ENCODE measurements at places on chromosomes 1 and 21.

DNA sequence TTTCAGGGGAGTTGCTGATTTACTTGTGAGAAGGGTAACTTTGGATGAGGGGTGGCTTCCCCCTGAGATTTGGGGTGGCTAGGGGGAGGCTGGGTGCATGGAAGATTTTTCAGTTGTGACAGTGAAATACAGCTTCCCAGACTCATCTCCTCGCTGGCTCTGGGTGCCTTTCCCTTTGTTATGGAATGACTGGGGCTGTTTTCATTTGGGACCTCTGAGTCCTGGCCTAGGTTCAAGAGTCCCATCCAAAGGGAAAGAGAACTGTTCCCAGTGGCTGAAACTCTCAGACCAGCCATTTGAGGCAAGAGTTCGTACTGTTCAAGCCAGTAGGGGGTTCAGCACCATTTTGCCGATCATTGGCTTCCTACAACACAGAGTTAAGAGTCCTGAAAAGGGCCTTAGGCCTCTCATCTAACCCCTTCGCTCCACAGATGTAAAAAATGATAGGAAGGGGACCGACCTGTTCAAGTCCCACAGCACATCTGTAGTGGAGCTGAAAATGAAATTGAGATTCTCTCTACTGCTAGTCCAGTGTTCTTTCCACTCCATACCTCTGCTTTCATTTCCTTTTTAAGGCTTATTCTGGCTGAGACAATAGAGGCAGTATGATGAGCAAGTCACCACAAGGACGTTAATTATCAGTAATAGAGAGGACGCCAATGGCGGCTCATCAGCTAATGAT is 958 bp downstream of the DDR2 start:
- DNase-seq, result peak; percentile 37

- no peak for DNase-seq
Measured at GRCh38 chr1:208113011-208113410, 131.2 kb downstream of the PLXNA2 start.

- no peak for DNase-seq
Measured at GRCh38 chr1:243658594-243659105, 191.4 kb downstream of the AKT3 start.

DNA sequence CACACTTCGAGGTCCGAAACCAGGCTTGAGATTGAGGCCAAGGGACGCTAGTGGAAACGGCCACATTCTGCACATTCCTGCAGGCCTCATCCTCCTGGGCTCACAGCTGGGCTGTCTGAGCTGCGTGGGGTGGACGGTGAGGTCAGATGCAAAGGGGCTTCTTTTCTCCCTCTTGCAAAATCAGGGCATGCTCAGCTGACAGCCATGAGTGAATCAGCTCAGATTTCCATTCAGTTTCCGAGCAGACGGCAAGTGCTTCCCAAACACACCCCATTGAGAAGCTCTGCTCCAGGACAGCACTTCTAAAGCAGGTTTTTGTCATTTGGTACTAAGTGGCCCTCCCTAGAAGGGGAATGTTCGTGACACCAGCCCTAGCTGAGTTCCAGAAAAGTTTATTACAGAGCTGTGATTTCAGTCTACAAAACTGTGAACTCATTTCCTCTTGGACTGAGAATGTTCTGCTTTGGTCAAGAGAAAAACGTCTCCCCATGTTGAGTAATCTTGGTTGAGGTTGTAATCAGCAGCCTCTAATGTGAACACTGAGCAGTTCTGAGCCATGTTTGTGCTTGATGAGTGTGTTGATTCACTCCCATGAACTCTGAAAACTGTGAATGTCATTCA is 10.0 kb downstream of the PDPN start:
- DNase-seq, result peak; percentile 96

DNA sequence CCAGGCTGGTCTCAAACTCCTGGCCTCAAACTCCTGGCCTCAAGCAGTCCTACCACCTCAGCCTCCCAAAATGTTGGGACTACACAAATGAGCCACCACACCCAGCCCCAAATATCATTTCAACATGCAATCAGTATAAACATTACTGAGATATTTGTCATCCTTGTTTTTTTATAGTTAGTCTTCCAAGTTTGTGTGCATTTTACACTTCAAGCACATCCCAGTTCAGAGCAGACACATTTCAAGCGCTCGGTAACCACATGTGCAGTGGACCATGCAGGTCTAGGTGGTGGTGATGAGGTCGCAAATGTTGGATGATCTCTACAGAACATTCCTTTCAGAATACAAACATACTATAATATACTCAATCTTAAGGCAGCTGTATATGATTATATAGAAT is 23.8 kb upstream of the APP start:
- DNase-seq, result no peak

GRCh38 chr1:180912211-180912800 is 391 bp upstream of the KIAA1614 start:
- DNase-seq, result peak; percentile 60

- no peak for DNase-seq
Measured at GRCh38 chr1:9161963-9162362, 33.1 kb upstream of the GPR157 start.

- no peak for DNase-seq
Measured at GRCh38 chr1:6097117-6097595, 51.5 kb downstream of the KCNAB2 start.

GRCh38 chr1:175419684-175420517 is 227.3 kb upstream of the KIAA0040 start:
- DNase-seq, result no peak

- DNase-seq, result no peak
Measured at GRCh38 chr1:86184426-86184825, 27.9 kb upstream of the COL24A1 start.

- no peak for DNase-seq
Measured at GRCh38 chr1:51329443-51330325, 678 bp downstream of the TTC39A start.

GRCh38 chr1:168645721-168646120 is 69.3 kb downstream of the XCL1 start:
- no peak for DNase-seq

- peak; percentile 28 for DNase-seq
Measured at GRCh38 chr1:234400773-234401172, 27.5 kb downstream of the COA6 start.

DNA sequence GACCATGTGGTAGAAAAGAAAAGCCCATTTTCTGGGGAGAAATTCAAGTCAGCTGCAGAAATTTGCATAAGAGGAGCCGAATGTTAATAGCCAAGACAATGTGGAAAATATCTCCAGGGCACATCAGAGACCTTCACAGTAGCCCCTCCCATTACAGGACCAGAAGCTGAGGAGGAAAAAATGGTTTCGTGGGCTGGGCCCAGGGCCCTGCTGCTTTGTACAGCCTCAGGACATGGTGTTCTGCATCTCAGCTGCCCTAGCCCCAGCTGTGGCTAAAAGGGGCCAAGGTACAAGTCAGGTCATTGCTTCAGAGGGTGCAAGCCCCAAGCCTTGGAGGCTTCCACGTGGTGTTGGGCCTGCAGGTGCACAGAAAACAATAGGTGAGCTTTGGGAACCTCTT is 108.3 kb downstream of the DMRTB1 start:
- DNase-seq, result no peak

- peak; percentile 47 for DNase-seq
Measured at GRCh38 chr1:234564035-234565029, 45.6 kb downstream of the IRF2BP2 start.

- no peak for DNase-seq
Measured at GRCh38 chr1:207130252-207131036, 26.4 kb downstream of the C4BPA start.

DNA sequence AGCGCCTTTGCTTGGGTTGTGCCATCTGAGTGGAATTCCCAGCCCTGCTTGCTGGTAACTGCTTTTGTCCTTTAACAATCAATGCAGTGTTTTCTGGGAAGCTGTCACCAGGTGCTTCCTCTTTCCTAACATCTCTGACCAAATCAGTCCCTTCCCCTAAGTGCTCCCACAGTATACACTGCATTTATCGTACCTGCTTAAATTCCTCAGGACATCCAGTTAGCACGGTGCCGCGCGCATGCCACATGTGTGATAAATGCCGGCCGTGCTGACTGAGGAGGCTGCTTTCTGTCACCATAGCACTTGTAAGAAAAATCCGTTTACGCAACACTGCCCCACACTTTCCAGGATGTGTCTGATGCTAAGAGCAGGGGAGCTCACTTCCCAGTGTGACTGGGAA is 115.4 kb downstream of the BCAR3 start:
- DNase-seq, result peak; percentile 46

DNA sequence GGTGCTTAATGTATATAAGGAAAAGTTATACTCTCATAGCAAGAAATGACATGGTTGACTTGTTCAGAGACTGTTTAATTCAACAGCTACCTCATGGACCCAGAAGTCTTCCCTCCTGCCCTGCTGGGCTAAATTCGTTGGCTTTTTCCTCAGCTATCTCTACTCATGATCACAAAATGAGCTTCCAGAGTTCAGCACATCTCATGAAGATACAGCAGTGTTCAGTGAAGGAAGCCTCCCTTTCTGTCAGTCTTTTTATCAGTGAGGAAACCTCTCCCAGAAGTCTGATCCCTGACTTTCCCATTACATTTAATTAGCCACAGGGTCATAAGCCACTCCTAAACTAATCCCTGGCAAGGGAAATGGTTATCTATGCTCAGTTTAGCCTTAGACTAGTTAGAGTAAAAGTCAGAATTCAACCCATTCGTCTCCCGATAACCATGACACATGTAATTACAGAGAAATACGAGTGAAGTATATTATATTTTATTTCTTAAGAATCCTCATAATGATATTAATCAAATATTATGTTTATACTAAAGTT is 97.5 kb downstream of the DENND1B start:
- no peak for DNase-seq

GRCh38 chr1:198929961-198930599 is 291.2 kb downstream of the PTPRC start:
- DNase-seq, result peak; percentile 78

DNA sequence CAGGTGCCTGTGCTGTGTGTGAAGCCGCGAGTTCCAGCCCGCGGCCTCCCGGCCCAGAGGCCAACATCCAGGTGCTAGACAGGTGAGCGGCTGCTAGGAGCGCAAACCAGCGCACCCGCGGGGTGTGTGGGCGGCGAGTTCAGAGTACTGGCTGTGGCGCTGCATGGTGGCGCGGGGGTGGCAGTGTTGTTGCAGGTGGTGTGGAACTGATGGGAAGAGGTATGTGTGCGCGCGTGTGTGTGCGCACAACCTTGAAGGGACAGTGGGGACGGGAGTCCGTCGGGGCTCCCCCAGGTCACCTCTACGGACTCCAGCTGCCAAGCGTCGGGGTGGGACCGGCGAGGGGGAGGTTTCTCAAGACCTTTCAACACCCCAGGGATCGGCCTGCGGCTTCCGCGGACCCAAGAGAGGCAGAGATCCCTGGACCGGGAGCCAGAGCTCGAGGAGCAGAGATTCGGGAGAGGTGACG is 433 bp upstream of the DMBX1 start:
- no peak for DNase-seq

- DNase-seq, result peak; percentile 93
Measured at GRCh38 chr1:70353601-70354331, 756 bp downstream of the ANKRD13C start.

GRCh38 chr1:241423541-241424479 is 66.8 kb upstream of the RGS7 start:
- DNase-seq, result peak; percentile 16

GRCh38 chr1:10975567-10976326 is 36.7 kb upstream of the TARDBP start:
- DNase-seq, result peak; percentile 72

DNA sequence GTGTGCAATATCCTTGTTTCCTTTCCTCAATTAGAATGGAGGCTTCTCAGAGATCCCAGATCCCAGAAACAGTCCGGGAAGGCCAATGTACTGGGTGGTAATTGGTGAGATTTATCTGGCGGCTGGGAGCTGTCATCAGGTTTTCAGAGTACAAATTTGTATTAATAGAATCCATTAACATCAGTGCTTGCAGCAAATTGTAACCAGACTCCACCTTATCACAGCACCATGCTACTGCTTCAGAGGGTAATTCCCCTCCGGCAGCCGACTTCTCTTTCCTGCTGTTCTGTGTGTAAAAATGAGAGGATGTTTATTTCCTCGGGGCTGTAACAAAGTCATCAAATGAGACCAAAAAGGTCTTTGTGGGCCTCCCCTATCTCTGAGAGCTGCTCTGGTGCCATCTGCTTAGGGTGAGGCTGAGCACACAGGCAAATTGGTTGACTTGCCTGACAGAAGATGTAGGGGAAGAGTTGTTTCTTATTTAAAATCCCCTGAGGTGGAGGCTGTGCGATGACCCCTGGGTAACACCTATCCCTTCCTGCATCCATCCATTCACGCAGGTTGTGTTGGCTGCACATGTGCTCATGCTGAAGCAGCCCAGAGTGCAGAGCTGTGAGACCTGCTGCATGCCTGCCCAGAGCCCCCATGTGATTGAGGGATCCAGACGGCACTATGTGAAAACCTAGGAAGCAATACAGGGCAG is 19.2 kb downstream of the NFASC start:
- no peak for DNase-seq

GRCh38 chr1:145729666-145730436 is 10.6 kb downstream of the CD160 start:
- DNase-seq, result no peak

DNA sequence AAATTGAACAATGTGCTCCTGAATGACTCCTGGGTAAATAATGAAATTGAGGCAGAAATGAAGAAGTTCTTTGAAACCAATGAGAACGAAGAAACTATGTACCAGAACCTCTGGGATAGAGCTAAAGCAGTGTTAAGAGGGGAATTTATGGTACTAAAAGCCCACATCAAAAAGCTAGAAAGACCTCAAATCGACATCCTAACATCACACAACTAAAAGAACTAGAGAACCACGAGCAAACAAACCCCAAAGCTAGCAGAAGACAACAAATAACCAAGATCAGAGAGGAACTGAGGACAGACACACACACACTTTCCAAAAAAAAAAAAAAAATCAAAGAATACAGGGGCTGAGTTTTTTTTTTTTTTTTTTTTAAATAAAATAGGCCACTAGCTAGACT is 564.2 kb downstream of the SMYD3 start:
- no peak for DNase-seq

GRCh38 chr1:245041058-245041698 is 113.6 kb upstream of the KIF26B start:
- DNase-seq, result no peak

DNA sequence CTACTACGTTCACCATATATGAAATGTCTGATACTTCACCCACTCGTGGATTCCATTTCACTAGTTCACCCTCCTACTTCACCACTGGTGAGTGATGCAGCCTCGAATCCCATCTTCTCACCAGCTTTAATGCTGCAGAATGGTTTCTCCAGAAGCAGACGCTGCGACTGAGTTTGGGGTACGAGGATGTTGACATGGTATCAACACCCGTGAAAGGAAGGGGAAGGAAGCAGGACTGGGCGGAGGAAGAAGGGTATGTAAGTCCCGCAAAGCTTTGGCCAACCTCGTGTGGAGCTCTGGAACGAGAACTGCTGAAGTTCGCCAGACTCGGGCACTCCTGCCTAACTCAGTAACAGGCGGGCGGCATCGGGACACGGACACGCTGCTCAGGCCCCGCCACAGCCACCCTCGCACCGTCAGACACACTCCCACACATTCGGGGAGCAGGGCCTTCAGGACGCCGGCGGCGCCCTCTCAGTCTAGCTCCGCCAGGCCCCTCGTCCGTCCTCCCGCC is 833 bp upstream of the DIP2A start:
- DNase-seq, result peak; percentile 66

All from mesenchymal stem cell (in vitro differentiated cells and primary cell).